ENCODE measurements at places on chromosomes 6 and 20.

- no peak for DNase-seq
Observed at GRCh38 chr20:50426866-50427718, 83.1 kb upstream of the PTPN1 start.

GRCh38 chr6:65259982-65260381 lies 447.0 kb downstream of the EYS start:
- no peak for DNase-seq

GRCh38 chr20:47960769-47961541 lies 175.7 kb upstream of the SULF2 start:
- no peak for DNase-seq

DNA sequence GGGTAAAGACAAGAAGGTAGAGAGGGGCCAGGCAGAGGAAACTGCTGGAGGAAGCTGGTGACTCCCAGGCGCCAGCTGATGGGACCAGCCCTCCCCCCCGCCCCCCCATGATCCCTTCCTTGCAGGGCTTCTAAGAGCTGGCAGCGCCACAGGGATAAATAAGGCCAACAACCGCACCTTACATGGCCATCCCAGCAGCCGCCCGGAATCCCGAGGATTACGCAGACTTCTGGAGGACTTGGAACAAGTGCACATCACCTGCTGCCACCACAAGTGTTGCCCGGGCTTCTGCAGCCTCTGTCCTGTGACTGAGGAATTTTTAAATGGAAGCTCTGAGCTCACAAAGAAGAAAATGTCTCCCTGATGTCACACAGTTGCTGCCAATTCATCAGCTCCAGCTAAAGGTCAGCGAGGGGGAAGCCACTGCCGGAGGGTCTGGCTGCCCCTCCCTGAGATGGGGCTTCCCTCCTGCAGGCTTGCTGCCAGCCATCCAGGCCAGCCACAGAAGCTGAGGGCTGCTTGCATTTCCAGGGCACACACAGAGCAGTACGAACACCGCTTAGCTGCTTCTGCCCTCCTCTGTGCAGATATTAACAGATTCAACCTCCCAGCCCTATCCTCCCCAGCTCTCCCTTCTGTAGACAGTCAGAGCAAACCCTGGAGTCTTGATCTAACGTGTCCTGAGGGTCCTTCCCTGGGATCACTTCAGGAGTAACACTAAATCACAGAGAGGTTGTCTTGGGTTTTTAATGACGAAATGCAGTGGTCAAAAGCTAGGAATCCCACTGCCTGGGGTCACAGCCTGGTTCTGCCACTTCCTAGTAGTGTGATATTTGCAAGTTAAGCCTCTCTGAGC lies 38.6 kb upstream of the PIM1 start:
- no peak for DNase-seq

- no peak for DNase-seq
Observed at GRCh38 chr6:67680297-67680932, 954.7 kb upstream of the ADGRB3 start.

DNA sequence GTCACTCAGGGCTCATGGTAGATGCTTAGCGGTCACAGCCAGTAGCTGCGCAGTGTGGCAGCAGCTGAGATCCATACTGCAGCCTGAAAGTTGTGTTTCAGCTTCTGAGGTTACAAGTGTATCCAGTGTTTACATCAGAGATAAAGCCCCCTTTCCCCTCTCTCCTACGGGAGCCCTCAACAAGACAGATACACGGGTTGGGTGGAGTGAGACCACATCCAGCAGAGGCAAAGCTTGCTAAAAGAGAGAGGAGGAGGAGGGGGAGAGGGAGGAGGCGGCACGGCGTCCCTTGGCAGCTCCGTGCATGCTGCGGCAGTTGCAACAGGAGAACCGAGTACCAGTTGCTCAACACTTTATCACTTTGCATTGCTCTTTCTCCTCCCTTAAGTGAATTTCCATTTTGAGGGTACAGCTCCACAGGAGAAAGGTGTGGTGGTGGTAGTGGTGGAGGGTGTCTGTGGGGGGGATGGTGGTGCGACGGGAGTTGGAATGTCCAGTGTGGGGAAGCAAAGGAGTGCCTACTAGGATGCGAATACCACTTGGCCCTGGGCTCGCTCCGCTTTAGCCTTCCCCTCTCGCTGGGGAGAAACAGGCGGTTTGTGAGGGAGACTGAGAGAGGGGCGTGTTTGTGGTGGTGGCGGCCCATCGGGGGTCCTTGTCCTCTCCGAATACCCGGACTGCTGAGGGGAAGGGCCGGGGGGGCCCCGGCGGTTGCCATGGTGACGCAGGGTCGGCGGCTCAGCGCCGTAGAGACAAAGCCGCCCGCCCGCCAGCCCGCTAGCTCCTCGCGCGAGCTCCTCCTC lies 405 bp upstream of the RNF182 start:
- no peak for DNase-seq

DNA sequence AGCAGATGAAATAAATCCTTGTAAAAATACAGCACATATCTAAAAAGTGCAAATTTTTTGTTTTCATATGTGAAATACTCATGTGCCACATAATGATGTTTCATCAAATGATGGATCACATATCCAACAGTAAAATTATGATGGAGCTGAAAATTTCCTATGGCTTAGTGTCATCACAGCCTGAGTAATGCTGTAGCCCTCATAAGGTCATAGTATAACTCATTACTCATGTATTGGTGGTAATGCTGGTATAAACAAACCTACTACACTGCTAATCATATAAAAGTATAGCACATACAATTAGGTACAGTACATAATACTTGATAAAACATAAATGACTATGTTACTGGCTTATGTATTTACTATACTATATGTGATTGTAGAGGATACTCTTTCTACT lies 12.9 kb downstream of the TSPYL1 start:
- no peak for DNase-seq
